Activated gamma-delta T cell treated with Interleukin-2 at 50 U/mL for 16 hours (primary cell): ENCODE measurements at places on chromosomes 16 and 17.

DNA sequence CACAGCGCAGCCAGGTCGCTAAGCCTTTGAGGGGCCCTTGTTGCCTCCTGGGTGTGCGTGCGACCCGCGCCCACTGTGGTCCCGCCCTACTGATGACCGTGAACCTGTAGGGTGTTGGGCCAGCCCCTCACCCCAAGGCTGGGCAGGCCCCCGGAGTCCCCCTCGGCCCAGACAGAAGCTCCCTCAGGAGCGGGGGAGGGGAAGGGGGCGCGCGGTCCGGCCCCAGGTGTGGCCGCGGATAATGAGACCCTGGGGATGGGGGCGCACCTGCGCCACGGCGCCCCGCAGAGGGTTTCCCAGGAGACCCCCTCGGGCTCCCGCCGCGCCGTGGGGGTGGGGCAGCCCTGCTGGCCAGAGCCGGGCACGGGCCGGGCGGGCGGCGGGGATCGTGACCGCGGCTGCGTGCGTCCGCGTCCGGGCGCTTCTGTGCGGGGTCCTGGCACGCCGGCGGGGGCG, 358 bp upstream of the ARHGDIG start:
- DNase-seq, result no peak

GRCh38 chr17:65265276-65265675, 128.1 kb downstream of the RGS9 start:
- DNase-seq, result no peak

DNA sequence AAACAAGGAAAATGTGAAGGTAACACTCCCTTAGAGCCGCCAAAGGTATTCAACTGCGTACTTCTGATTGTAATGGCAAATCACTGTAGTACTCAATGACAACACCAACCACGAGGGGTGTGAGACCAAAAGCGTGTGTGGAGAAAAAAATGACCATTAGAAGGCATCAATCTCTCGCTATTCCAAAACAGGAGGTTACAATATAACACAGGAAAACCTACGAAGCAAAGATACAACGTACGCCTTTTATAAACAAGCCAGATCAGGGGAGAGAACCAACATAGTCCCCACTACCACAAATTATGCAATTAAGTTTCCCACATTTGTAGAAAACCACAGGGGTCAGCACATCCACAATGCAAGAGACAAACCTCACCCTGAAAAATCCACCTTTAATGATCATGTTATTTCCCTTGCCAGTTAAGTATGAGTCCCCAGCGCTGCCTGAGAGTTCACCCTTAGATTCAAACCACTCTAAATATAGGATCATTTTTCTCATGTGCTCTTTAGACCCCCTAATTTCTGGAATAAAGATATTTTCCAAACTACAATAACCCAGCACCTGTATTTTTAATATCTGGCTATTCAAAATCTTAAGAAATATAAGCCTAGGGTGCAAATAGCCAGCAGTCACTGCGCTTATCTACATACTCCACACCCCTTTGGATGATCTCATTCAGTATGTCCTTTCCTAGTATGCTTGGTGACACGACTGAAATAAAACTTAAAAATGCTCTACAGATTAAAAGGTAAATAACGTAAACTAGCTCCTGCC, 12.4 kb downstream of the TEX14 start:
- no peak for DNase-seq

- DNase-seq, result peak; percentile 20
These were observed 1.0 kb downstream of the HOXB2 start for GRCh38 chr17:48543854-48544348.
